ENCODE measurements at places on chromosomes 6 and 20. TPM values are rescaled to one million over a fixed set of nuclear protein-coding genes. Genes with fewer than 3 reads are reported as not detected.

DNA sequence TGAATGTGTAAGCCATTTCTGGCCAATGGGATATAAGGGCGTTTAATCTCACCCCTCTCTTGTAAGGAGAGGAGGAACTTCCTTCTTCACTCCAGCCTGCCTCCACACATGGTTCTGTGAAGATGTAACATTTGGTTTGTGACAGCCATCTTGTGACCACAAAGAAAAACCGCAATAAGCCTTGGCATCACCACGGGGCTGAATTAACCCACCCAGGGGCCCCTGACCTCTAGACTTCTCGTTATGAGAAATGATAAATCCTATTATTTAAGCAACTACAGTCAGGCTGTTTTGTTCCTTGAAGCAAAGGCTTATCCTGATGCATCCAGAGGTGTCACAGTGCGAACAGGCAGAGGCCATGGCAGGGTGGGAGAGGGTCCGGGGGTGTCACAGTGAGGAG is 139.7 kb downstream of the CDC5L start:
- H3K4me3 ChIP-seq, result no peak overlapping the region
- no peaks in the 10 kb centered on the region for H3K27me3 ChIP-seq
- no peaks in the 10 kb centered on the region for H3K4me1 ChIP-seq
- H3K36me3 ChIP-seq, result no peaks in the 10 kb centered on the region
- no peak overlapping the region for H3K27ac ChIP-seq

- no peaks in the 10 kb centered on the region for H3K27me3 ChIP-seq
- no peak overlapping the region for H3K4me3 ChIP-seq
- peaks cover 57% of the 10 kb centered on the region for H3K36me3 ChIP-seq
- H3K4me1 ChIP-seq, result no peaks in the 10 kb centered on the region
Observed at GRCh38 chr6:158765499-158766068, 53.6 kb downstream of the EZR start.

DNA sequence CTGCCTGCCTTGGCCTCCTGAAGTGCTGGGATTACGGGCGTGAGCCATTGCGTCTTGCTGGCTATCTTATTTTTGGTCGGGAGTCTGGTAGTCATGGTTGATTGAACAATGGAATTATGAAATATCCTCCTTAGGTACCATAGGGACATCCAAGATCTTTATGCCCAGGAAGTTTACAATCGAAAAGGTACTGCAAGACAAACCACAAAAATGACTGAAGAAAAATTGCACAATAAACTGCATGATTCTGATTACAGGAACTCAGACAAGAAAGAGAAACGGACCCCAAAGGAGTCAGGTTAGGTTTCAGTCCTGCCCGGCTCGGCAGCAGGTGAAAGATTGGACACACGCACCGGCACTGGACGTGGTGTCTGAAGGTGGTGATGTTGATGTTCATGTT is 5.3 kb downstream of the SLC26A8 start:
- no peak for DNase-seq
- H3K27me3 ChIP-seq, result no peaks in the 10 kb centered on the region
- no peaks in the 10 kb centered on the region for H3K4me1 ChIP-seq
- H3K36me3 ChIP-seq, result no peaks in the 10 kb centered on the region

GRCh38 chr20:37463726-37464494 is 57.1 kb upstream of the NNAT start:
- no peak overlapping the region for H3K4me3 ChIP-seq
- H3K36me3 ChIP-seq, result no peaks in the 10 kb centered on the region
- DNase-seq, result no peak
- H3K27me3 ChIP-seq, result no peaks in the 10 kb centered on the region
- no peak overlapping the region for H3K27ac ChIP-seq

DNA sequence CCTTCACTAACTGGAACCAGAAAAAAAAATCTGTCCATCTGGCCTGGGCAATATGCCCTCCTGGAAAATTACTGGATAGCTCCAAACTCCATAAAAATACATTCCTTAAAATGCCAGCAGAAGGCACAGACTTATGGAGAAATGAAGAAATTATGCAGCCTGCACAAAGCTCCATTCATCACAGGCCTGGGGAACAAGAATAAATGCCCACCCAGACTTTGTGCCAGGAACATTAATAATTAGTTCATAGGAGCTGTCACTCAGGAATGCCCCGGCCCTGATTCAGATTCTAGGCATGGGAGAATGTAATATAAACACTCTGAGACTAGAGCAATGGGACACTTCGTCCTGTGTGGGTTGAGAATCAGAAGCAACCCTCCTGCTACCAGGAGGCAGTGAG is 199.3 kb downstream of the OTOR start:
- no peaks in the 10 kb centered on the region for H3K4me1 ChIP-seq
- no peak overlapping the region for H3K4me3 ChIP-seq
- DNase-seq, result no peak
- H3K27me3 ChIP-seq, result no peaks in the 10 kb centered on the region

DNA sequence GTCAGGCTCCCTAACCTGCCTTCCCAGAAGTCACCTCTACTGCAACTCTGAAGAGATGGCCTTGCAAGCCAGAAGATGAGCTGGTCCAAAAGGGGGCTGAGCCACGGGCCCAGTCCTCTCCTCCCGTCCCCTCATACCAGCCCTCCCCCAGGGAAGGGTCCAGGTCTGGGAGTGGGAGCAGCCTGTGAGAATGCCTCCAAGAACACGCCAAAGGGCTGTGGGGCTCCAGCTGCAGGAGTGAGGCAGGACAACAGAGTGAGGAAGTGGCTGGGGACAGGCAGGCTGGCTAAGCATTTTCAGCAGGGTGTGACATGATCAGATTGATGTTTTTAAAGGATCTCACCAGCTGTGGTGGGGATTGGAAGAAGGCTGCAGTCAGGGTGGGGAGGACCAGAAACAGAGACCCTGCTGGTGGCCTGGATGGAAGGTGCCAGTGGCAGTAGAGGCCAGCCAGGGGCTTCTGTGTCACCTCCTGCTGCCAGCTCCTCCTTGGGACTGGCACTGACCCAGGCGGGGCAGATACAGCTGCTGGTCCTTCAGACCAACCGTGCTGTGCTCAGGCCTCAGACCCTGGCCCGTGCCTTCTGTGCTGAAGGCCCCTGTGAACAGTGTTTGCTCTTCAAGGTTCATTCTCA is 257.6 kb downstream of the NRN1 start:
- no peaks in the 10 kb centered on the region for H3K27me3 ChIP-seq
- no peaks in the 10 kb centered on the region for H3K36me3 ChIP-seq
- H3K4me1 ChIP-seq, result no peaks in the 10 kb centered on the region
- DNase-seq, result no peak
- H3K4me3 ChIP-seq, result no peak overlapping the region

DNA sequence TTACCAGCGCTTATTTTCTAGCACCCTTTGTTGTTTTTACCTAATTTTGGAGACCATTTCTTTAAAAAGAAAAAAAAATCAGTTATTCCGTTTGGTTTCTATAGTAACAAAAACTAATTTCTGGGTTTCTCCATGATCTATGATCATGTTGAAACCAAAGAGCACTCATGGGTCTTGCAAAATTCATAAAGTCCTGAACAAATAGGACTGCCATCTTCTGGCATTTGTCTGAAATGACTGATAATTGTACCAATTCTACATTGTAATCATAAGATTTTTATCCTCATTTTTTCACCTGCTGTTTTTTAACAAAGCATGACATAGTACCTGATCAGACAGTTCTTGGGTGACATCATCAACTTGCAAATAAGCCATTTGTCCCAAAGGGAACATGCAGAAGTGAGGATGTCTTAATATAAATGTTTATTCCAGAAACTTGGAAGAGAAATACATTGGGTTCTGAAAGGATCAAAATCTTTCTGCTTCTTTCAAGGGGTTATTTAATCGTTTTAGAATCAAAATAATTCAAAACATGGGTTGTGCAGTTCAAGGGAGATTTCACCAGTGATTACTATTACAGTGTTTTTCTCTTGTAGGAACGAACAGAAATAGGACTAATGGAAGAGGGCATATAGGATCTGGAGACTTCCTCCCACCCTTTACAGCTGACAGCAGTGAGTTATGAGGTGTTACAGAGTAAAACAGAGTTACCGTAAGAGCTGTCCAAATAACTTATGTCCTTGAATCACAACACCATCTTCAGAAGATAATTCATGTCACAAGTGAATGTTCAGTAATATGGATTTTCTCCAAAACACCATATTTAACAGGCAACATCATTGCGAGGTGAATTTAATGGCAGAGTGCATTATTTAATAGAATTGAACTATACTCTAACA is 87.1 kb upstream of the GJE1 start:
- H3K4me1 ChIP-seq, result no peaks in the 10 kb centered on the region
- no peak overlapping the region for H3K27ac ChIP-seq
- no peaks in the 10 kb centered on the region for H3K36me3 ChIP-seq
- H3K27me3 ChIP-seq, result no peaks in the 10 kb centered on the region
- H3K4me3 ChIP-seq, result no peak overlapping the region

GRCh38 chr6:14638906-14639761 is 521.6 kb downstream of the CD83 start:
- H3K4me1 ChIP-seq, result peaks cover 30% of the 10 kb centered on the region
- no peaks in the 10 kb centered on the region for H3K27me3 ChIP-seq
- no peak overlapping the region for H3K4me3 ChIP-seq
- no peaks in the 10 kb centered on the region for H3K36me3 ChIP-seq

GRCh38 chr6:16311763-16312162 is 73.4 kb downstream of the GMPR start:
- no peak overlapping the region for H3K4me3 ChIP-seq
- DNase-seq, result no peak
- no peak overlapping the region for H3K27ac ChIP-seq
- no peaks in the 10 kb centered on the region for H3K4me1 ChIP-seq
- no peaks in the 10 kb centered on the region for H3K36me3 ChIP-seq

DNA sequence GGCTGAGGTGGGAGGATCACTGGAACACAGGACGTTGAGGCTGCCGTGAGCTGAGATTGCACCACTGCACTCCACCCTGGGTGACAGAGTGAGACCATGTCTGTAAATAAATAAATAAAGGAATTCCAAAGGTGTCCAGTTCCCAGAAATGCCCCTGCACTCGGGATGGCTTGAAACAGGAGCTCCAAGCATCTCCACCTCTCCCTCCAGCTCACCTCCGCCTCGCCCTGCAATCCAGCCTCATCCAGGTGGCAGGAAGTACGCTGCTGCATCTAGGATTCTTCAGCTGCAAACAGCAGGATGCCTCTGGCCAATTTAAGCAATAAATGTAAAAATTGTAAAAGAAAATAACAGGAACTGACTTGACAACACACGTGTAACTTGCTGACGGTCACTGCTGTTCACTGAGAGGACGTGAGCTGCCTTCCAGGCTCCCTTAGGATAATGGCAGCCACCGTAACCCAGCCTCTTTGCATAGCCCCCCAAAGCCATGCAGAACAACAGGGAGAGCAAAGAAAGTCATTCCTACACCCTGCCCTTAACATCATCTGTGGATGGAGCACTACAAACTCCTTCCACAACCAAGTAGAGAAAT is 11.4 kb upstream of the GRM4 start:
- peaks cover 10% of the 10 kb centered on the region for H3K27me3 ChIP-seq
- peaks cover 7% of the 10 kb centered on the region for H3K4me1 ChIP-seq
- no peak for DNase-seq
- no peak overlapping the region for H3K4me3 ChIP-seq
- H3K36me3 ChIP-seq, result no peaks in the 10 kb centered on the region

DNA sequence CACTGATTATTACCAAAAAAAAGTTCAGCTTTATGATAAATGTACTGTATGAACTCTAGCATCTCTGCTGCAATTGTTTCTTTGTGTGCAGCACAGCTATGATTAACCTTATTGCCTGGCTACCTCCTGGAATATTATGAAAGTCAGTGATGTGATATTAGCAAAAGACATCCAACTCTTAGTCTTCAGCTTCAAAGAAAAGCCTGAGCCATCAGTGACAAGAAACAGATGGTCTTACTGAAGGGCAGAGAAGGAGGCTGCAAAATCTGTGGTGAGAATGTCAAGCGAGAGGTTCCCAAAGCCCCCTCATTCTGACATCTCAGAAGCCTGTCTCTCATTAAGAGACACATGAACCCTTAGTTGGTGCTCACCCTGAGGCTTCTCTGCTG is 89.4 kb upstream of the TNFAIP3 start:
- no peaks in the 10 kb centered on the region for H3K27me3 ChIP-seq
- no peak for DNase-seq
- H3K4me1 ChIP-seq, result no peaks in the 10 kb centered on the region
- no peak overlapping the region for H3K27ac ChIP-seq
- H3K4me3 ChIP-seq, result no peak overlapping the region

The FOXQ1 gene
- polyA plus RNA-seq, result not detected

The WFDC5 gene
- not detected for polyA plus RNA-seq
